Activated CD4-positive, alpha-beta memory T cell treated with anti-CD3 and anti-CD28 coated beads, Interleukin-2, amount 10 ng/mL, durations not matched to agents 7 days and 5 days (primary cell): ENCODE measurements at places on chromosomes 6 and 20.

GRCh38 chr6:28206928-28207509, 18.1 kb upstream of the ZSCAN9 start:
- no peak for DNase-seq

GRCh38 chr6:107670792-107671199, 153.3 kb downstream of the SCML4 start:
- peak; percentile 43 for DNase-seq

GRCh38 chr20:13873831-13874230, 89.0 kb downstream of the NDUFAF5 start:
- DNase-seq: no peak

DNA sequence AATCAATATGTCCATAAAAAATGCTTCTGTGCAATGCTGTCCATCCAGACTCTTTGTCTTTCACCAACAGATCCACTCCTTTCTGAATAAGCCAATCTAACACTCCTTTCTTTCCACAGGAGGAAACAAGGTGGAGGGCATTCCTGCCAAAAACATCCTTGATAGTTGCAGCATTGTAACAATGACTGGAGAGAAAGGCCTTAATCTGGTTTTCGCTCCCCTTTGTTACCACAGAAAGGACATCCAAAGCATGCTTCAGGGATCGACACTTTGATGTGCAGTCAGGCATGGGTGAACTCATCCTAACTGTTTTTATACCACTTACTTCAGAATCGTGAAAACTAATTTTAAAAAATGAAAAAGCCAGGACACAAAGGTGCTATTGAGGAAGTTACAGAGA, 7.4 kb downstream of the IBTK start:
- DNase-seq: no peak

GRCh38 chr6:156616495-156616894, 160.7 kb upstream of the ARID1B start:
- DNase-seq: no peak

GRCh38 chr20:17726902-17727301, 27.1 kb downstream of the BANF2 start:
- no peak for DNase-seq

DNA sequence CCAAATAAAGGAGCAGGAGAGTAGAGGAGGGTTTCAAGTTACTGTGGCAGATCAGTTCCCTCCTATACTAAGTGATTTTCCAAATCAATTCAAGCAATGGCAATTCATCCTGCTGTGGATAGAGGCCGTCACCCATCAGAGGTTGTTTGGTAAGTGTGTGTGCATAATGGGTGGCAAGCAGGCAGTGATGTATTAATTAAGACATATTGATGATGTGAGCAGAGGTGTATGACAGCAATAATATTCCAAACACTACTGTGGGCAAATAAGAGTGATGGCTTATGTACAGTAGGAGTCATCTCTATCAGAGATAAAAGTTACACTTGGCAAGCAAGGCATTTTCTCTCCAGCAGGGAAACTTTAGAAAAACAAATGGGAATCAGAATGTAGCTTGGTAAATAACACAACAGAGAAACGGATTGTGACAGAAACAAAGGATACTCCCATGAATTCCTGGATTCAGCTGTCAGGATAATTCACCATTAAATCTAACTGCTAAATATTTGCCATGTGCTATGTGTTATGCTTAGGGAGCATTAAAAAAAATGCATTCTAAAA, 196.3 kb downstream of the KHDC1L start:
- no peak for DNase-seq
